Stimulated activated naive CD8-positive, alpha-beta T cell treated with anti-CD3 and anti-CD28 coated beads, Interleukin-15, Interleukin-2, amounts not matched to agents 100 U/mL and 50 U/mL, for 24 hours (primary cell): ENCODE measurements at places on chromosomes 4 and X.

GRCh38 chr4:123819362-123820035 lies 422.9 kb downstream of the SPRY1 start:
- DNase-seq: no peak

DNA sequence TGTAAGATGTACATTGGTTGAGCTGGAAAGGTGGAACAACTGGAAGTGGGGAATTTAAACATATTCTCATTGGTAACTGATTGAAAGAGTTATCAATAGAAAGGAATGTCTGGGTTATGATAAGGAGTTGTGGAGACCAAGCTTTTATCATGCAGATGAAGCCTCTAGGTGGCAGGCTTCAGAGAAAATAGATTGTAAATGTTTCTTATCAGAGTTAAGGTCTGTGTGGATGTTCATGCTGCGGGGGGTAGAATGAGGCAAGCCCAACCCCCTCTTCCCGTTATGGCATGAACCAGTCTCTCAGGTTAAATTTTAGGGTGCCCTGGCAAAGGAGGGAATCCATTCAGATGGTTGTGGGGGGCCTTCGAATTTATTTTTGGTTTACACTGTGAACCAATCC lies 16.0 kb downstream of the ARSD start:
- no peak for DNase-seq

DNA sequence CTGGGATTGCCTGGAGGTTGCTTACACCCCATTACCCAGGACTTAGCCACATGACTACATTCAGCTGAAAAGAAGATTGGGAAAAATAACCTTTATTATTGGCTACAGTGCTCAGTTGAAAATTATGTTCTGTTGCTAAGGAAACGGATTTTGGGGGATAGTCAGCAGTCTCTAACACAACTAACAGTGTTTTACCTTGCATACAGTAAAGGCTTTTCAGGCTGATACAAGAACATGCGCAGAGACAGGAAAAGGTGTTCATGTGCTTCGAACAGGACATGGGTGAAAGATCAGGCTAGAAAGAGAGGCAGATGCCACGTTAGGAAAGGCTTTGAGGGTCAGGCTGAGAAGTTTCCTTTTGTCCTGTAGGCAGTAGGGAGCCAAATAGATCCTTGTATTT lies 14.8 kb upstream of the RHOH start:
- DNase-seq: no peak

- DNase-seq: no peak
Observed at GRCh38 chr4:113077575-113077974, 28.1 kb downstream of the ANK2 start.

DNA sequence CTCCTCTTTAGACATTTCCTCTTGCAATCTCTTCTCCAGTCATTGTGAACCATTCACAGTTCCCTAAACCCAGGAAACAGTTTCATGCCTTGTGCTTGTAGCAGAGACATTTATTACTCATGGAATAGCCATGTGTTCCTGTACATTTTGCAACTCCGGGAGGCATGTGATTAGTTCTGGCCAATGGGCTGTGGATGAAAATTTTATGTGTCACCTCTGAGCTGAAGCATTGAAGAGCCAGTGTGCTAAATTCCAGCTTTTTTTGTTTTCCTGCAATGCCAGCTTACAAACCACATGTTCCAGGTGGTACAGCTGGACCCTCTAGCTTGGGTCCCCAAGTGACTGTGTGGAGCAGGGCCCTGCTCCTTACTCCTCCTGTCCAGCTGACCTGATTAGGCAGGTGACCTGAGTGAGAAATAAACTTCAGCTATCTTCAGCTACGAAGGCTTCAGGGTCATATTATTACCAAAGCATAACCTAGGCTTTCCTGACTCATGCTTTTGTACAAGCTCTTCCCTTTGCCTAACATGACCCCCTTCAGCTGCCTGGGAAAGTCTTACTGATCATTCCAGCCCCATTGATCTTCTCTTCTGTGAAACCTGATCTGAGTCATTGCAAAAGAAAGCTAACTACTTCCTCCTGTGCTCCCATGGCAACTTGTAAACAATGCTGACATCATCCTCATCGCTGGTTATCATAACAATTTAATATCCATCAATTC lies 200.4 kb downstream of the PTTG2 start:
- peak; percentile 42 for DNase-seq

GRCh38 chrX:53211391-53211978 lies 13.5 kb downstream of the KDM5C start:
- DNase-seq: no peak

GRCh38 chr4:82779032-82779431 lies 19.6 kb downstream of the SCD5 start:
- DNase-seq: no peak

DNA sequence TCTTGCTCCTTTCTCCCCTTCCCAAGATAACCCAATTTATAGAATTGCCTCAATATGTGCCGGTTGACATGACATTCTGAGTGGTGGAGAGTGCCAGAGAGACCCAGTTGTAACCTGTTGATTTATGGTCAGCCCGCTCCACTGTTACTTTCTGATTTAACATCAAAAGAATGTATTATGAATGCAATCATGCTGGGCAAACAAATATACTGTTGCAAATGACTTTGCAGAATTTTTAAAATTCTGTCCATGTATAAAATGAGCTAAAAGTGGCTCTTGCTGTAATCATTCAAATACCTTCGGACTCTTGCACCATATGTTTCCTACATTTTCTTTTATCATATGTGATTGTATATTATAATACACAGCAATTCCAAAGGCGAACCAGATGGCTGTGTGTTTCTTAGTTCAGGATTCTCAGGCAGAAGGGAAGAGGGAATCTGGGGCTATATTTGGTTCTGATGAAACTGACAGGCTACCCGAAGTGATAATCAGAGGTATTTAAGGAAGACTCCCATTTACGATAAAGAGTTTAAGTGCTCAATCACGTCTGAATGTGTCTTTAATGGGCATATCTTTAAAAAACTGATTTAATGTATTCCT lies 131.7 kb downstream of the CLCN4 start:
- no peak for DNase-seq

GRCh38 chr4:185713731-185714130 lies 98.3 kb downstream of the SORBS2 start:
- DNase-seq: no peak

DNA sequence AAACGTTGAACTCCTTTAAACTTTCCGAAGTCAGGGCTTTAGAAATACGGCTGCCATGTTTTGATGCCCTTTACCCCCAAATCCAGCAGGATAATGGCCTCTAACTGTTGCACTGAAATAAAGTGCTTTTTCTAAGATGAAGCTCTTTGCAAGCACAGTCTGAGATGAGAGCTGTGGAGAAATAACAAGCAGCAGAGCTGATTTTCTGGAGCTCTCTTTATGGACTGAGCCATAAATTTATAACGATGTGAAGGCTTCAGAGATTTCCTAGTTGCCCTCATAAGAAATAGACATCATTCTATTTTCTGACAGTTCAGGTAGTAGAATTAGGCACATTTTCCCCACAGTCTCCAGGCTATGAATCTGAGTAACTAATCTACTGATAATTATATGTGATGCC lies 567.3 kb downstream of the PDHA2 start:
- no peak for DNase-seq

DNA sequence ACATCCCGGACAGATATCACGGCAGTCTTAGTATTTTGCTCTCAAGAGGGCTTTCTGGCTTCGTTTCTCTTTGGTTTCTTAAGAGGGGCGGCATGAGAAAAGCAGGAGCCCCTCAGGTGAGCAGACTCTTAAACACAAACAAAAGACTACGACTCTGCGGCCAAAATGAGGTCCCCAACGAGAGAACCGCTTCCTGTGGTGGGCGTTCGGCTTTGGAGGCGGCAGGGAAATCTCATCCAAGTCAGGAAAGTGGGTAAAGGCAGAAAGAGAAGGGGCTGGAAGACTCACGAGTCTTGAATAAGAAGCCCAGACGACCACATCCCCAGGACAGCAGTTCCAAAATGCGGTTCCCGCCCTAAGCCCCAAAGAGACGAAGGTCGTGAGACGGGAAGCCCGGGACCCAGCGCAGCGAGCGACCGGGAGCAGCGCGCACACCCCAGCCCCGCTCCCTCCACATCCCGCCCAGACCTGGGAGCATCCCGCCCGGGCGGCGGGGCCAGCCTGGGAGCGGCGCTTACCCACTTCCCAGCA lies 409 bp downstream of the UGDH start:
- DNase-seq: peak; percentile 50

DNA sequence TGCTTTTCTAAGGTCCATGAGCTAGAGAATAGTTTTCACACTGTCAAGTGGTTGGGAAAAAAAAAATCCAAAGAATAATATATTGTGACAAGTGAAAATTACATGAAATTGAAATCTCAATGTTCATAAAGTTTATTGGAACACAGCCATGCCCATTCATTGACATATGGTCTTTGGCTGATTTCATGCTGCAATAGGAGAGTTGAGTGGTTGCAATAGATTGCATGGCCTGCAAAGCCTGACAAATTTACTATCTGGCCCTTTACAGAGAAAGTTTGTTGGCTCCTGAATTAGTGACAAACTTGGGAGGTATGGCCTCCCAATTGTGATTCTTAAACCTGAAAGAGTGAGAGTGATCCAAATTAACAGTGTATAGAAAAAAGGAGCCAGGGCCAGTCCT lies 115.5 kb upstream of the FAM9C start:
- no peak for DNase-seq

- no peak for DNase-seq
Observed at GRCh38 chrX:133956570-133957340, 28.6 kb downstream of the GPC3 start.

DNA sequence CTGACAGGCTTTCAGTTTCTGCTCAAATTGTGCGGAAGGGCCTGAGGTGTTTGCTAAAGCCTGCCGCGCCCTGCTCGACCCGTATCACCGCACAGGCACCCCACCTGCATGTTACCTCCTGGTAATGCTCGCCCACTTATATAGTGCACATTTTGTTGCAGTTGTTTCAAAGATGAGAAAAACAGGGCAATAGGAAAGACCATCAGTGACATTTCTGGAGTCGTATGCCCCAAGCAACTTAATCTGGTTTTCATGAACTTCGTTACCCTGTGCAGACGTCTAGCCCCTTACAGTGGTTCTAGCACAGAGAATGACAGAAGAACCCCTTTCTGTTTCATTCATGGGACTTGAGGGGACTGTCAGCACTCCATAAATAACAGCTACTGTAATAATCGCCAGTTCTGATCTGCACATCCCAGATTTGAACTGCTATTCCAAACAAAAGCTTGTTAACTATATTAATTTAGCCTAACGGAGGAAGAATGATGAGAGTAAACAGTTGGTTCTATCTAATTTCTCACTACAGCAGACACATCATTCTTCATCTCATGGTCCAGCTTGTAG lies 940 bp upstream of the DCTD start:
- no peak for DNase-seq

DNA sequence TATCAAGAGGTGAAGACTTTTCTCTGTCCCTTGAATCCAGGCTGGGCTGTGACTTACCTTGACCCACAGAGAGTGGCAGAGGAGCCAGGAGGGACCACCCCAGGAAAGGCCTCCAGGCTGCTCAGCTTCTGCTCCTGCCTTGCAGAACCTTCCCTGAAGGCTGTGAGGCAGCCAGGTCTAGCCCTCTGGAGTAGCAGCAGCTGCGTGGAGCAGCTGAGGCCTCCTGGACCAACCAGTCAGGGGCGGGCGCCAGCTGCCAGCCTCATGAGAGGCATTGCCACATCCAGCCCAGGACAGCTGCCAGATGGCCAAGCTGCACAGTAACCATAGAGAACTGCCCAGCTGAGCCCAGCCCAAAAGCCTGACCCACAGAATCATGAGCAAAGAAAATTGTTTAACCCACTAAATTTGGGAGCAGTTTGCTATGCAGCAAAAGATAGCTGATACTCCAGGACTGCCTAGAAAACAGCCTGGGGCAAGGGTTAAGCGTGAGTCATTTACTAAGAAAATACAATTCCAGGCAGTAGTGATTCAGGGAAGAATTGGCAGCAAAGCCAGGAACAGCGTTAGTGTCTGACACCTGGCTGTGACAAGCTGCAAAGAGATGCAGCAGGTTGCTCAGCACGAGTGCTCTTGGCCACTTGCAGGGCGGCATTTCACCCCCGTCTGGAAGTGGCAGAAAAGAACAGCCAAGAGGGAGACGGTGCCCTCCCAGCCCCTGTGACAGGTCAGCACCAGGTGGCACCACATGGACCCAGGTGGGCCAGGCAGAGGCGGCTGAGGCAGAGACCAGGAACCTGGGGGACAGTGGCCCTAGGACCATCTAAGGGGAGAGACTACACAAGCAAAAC lies 14.7 kb upstream of the PDE6B start:
- no peak for DNase-seq

GRCh38 chr4:19494961-19495360 lies 756.7 kb upstream of the SLIT2 start:
- DNase-seq: no peak

DNA sequence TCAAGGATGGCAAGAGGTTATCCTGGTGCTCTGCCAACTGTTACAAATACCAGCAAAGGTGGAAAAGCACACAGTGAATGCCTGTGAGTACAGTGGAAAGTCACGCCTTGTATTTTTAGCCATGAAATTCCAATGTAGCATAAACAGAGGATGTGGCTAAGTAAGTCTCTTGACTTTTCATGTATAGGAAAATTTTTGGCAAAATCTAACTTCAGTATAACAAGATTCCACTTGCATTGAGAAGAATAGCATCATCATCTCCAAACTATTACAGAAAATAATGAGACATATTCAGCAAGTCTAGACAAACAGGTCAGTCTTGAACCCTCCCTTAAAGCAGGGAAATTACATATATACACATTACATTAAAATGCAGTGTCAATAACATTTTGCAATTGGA lies 7.9 kb downstream of the SLC10A6 start:
- no peak for DNase-seq

- no peak for DNase-seq
Observed at GRCh38 chrX:997631-998137, 214.8 kb downstream of the CRLF2 start.

DNA sequence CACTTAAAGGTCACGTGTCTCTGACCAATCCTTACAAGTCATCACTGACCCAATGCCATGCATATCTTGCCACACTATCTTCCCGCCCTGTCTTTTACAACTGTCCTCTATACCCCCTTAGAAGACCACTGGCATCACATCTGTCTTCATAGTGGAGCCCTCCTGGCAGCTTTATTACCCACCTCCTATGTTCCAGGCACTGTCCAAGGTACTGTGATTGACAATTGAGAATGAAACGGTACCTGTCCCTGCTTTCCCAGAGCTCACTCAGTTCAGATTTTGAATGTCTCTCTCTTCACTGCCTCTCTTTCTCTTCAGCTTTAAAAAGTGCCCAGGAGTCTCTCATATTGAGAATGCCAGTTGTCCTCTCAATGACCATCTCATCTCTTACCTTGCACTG lies 88.6 kb downstream of the ARHGAP36 start:
- DNase-seq: no peak

DNA sequence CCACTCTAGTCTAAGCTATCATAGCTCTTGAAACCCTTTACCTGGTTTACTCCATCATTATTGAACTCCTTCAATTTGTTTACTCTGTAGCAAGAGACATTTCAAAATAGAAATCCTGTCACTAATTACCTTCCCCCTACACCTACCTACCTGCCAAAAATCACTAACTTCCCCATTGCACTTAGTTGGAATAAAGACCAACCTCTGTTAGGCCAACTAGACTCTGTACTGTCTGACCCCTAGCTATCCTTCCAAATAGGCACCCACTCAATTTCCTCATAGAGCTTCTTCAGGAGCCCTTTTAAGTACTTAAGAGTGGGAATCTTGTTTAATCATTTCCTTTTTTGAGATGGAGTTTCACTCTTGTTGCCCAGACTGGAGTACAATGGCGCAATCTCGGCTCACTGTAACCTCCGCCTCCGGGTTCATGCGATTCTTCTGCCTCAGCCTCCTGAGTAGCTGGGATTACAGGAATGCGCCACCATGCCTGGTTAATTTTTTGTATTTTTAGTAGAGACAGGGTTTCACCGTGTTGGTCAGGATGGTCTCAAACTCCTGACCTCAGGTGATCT lies 8.9 kb upstream of the CDKL2 start:
- DNase-seq: no peak

- DNase-seq: peak; percentile 22
Observed at GRCh38 chr4:17347445-17347844, 164.4 kb downstream of the QDPR start.
